ENCODE measurements at places on chromosomes 3 and 15.

DNA sequence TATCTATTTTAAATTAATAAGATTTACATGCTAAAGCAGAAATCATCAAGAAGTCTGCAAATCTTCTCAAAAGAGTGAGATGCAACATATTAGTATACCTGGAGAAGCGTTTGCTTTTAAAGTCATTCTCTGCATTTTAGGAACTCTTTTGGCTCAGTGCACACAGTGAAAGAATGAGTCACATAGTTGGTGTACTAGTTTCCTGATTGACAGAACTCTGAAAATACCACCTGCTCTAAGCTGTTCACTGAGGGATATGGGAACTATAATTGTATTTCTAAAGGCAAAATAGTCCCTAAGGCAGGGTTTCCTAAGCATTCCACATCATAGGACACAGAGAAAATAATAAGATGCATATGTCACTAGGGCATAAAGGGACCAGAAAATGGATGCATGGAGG, 838.5 kb downstream of the DIPK2A start:
- no peak for DNase-seq

DNA sequence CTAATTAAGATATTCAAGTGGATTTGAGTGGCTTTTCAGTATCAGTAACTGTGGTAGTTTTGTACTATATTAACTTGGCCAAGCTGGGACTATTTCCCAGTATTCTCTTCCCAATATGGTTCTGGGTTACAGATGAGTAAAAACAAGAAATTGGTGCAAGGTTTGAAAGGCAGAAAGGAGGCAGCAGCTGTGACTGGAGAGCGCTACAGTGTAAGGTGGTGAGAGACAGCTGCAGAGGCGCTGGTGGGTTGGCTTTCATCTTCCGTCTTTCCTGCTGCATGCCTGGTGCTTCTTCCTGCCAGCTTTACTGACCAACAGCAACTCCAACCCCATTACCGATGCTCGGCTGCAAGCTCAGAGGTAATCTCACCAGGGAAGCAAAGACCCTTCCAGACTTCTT, 9.8 kb downstream of the DPH3 start:
- DNase-seq = no peak

GRCh38 chr3:30520699-30521098, 85.7 kb upstream of the TGFBR2 start:
- no peak for DNase-seq

DNA sequence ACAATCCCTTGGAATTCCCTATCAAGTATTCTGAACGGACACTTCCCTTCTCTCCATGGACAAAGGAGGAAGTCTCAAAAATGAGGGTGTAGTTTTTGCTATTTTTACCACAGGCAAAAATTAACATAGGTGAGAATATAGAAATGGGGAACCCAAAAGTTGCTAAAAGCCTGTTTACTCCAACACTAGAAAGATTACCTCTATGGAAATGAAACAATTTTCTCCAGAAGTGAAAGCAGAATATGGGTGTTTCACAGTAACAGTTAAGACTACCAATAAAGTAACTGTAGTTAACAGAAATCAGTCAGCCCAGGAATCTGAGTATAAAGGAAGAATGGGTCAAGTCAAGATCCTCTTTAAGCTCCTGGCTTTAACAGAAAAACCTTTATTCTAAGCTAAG, 9.3 kb downstream of the TRA2B start:
- no peak for DNase-seq

DNA sequence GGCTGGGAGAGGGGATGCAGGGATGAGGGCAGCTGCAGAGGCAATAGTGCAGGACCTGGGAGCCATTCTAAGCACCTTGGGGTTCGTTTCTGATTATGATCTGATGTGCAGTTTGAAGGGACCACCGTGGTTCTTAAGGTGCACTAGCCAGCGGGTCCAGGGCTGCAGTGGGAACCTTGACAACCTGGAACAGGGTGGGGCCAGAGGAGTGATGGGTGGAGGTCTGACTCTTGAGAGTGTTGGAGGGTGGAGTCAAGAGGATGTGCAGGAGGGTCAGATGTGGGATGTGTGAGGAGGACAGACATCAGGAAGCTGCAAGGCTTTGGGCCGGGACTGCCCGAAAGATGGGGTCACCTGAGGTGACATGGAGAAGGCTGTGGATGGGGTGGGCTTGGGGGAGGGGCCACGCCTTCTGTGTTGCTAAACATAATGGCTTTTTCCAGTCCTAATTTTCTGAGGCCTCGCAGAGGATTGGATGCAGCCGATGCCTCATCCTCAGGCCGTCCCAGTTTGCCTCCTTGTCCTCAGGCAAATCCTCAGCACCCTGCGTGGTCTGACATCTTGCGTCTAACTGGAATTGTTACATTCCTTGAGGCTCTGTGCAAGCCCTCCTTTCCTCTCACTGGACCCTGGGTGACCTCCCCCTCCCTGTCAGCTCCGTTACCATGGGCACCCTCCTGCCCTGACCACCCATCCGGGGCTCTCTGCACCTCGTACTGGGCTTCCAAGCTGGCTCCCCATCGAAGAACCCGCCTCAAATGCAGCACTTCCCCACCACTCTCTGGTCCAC, 61.4 kb upstream of the TRPM1 start:
- no peak for DNase-seq

DNA sequence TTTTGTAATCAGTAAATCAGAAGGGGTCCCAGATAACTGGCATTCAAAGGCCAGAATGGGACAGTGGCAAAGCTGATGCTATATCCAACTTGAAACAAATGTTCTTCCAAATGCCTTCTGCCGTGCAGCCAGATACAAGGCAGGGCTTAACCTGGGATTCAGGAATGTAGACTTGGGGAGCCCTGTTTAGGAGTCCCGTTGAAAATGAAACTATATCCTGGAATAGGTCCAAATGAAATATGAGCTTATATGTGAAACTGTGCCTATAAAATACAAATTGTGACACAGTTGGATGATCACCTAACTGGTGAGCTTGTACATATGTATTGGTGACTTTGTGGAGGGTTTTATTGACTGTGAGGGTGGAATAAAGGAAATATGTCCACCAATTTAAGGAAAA, 28.7 kb downstream of the FRMD4B start:
- DNase-seq = no peak

GRCh38 chr3:69425249-69425648, 39.4 kb upstream of the FRMD4B start:
- DNase-seq = no peak

DNA sequence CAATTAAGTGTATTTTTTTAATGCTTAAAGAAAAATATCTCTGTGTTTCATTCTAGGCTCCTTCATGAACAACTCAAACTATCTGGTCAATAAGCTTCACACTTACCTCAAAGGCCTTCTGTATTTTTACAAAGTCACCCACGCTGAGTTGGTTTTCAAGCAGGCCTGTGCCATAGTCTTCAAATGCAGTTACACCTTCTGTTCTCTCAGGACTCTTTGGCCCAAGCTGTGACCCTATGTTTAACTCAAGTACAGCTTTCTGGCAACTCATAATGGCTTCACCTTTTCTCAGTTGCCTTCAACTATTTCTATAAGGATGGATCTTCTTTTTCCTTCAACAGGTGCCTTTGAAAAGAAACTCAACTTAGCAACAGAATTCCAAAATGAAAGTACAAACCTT, 587 bp downstream of the WDR49 start:
- no peak for DNase-seq

DNA sequence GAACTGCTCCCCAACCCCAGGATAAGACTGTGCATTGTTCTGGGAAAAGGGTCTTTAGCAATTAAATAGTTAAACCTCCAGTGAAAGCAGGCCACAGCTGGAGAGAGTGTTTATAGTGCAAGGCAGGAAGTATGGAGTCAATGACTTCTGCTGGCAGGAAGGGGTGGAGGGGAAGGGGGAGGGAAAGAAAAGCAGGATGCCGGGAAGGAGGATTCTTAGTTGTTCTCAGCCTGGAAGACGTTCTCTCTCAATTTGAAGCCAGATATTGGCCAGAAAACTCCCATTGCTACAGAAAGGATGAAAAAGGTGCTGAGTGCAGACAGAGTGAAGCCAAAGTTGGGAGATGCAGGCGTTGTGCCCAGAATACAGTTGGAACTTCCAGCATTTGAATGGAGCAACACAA, 35.7 kb upstream of the ACTL6A start:
- DNase-seq = peak; percentile 9

- DNase-seq = no peak
Observed at GRCh38 chr3:52086976-52087663, 30.7 kb upstream of the DUSP7 start.

GRCh38 chr3:123105201-123106189, 38.7 kb downstream of the PDIA5 start:
- DNase-seq = no peak

DNA sequence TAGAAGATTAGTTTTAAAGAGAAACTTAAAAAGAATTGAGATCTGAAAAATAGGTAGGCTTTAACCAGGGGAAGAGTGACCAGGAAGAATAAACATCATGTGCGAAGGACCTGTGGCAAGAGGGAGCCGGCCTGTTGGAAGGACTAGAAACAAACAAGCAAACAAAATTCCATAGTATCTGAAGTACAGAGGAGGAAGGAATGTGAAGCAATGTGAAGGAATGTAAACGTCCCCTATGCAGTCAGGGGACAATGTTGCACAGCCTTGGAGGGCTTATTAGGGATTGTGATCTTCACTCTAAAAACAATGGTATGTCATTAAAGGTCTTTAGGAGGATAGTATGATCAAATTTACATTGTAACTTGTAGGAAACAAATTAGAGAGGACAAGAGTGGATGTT, 84.4 kb upstream of the PLCL2 start:
- no peak for DNase-seq

GRCh38 chr15:65695081-65695480, 73.3 kb downstream of the SLC24A1 start:
- DNase-seq = no peak

GRCh38 chr3:57948080-57948671, 60.0 kb upstream of the FLNB start:
- DNase-seq = no peak
